ENCODE measurements at places on chromosomes 6 and 20.

GRCh38 chr6:150230832-150231524, 88.1 kb downstream of the PPP1R14C start:
- DNase-seq, result no peak

- DNase-seq, result no peak
Observed at GRCh38 chr20:1449370-1449769, 17.3 kb downstream of the NSFL1C start.

GRCh38 chr6:45472382-45472781, 94.6 kb upstream of the SUPT3H start:
- DNase-seq, result no peak

DNA sequence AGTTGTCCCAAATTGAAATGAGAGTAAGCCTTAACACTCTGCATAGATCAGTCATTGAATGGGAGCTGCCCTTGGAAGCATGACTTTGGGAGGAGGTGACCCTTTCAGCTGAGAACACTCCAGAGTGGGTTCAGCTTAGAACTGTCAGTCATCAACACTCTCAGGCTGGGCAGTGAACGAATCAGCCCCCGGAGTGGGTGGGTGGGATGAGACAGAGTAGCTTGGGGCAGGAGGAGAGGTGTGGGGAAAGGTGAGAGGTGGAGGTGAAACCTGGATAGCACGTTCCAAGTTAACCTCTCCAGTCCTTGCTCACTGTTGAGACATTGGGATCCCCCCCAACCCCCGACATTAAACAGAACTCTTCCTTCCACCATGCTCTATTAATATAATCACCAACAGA, 55.3 kb upstream of the TPD52L1 start:
- no peak for DNase-seq

GRCh38 chr6:73083886-73084285, 141.4 kb downstream of the KHDC1L start:
- DNase-seq, result no peak

DNA sequence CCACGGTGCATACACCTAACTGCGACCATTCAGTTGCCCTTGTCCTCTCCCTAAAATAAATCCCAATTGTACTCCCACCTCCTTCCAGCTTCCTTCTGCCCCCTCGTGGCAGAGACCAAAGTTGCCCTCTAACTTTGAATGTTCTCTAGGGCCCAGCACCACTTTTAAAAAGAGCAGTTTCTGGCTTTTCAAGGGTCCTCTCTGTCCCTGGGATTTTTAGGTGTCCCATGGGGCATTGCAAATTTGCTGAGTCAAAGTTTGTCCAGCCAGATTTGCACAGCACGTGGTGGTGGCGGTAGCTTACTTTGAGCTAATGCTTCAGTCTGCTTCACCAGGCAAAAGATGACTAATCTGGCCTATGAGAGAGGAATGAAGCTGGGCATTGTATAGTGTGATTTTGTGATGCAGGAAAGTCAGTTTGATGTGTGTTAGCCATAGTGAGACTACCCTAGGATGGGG, 100.2 kb downstream of the PERP start:
- DNase-seq, result no peak

DNA sequence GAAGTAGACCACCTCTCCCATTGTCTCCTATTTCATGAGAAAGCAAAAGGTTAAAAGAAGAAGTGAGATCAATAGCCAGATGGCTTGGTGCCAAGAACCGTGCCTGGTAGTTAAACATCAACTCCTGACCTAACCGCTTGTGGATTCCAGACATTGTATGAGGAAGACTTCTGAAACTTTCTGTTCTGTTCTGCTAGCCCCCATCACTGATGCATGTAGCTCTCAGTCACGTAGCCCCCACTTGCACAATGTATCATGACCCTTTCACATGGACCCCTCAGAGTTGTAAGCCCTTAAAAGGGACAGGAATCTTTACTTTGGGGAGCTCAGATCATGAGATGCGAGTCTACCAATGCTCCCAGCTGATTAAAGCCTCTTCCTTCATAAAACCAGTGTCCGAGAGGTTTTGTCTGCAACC, 301.2 kb downstream of the RNGTT start:
- DNase-seq, result peak; percentile 3

- no peak for DNase-seq
Observed at GRCh38 chr6:132067286-132067685, 116.1 kb upstream of the CCN2 start.

DNA sequence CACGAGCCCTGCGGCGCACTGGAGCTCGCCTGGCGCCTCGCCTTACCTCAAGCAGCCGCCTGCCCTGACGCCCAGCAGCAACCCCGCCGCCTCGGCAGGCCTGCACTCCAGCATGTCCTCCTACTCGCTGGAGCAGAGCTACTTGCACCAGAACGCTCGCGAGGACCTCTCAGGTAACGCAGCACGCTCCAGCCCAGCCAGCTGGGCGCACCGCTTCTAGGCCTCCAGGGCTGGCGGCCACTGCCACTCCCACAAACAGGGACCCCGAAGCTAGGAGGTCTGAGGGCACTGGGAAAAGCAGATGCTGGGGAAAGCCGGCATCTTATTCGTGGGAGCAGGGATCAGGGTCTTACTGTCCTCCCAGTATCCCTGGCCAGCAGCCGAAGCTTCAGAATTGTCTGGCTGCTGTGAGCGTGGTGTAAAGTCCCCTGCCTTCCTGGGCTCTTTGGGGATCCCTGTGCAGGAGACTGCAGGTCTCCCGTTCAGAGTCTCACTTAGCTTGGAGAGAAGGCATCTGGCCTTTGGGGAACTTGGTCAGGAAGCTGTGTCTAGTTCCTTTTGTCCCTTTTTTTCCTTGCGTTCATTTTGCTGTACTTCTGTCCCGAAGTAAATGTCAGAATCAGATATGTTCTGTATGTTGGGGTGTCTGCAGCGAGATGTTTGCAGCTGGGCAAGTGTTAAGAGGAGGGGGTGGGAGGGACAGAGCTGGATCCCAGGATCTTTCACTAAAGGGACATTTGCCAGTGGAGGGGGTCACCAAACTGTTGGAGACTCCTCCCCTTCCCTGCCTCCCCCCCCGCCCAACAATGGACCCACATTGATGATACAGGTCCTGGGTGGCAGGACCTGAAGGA, 1.8 kb downstream of the FOXF2 start:
- no peak for DNase-seq

DNA sequence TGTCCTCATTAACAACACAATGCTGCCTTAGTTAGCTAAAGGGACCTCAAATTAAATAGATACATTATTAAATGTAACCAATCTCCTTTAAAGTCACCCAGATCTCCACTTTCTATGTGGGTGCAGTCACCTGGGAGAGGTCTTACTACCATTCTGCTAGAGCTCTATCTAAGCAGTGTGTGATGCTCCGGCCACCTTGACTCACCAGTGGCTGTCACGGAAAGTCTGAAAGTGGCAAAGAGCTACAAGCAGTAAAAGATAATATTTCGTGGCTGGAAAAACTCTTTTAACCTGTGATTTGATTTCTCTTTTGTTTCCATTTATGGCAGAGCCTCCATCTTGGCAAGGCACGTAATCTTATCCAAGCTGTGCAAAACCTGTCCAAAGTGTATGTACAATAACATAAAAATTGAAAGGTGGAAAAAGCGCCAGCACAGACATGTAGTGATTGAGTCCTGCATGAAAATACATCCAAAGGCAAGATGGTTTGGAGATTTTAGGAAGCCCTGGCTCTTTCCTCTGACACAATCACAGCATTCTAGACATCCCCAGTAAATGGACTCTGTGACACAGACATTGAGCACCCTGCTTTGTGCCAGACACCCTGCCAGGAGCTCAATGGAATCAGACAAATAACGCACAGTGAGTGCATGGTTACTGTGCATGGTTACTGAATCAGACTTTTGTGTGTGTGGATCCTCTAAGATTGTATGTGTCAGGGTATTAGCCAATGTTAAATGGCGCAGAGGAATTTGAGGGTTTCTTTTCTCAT, 116.6 kb downstream of the ADAT2 start:
- no peak for DNase-seq

DNA sequence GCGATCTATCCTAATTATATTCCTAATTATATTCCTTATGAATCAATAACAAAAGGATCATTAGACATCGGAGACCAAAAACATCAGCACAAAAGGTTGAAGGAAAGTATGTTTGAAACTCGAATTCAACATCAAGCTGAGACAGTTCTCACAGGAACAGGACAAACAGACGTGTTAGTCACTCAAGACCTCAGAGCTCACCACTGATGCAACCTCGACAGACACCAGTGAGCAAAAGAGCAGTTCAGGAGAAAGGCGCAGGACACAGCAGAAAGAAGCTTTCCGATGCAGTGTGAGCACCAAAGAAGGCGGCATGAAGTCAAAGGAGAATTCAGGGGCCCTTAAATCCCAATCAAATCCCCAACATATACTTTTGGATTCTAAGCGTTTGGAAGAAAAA, 6.3 kb upstream of the RAMACL start:
- no peak for DNase-seq

GRCh38 chr20:36833275-36834020, 42.5 kb upstream of the TLDC2 start:
- DNase-seq, result no peak

- no peak for DNase-seq
Observed at GRCh38 chr20:53364646-53365045, 229.0 kb downstream of the ZNF217 start.
